ENCODE measurements at places on chromosomes 1 and 21.

DNA sequence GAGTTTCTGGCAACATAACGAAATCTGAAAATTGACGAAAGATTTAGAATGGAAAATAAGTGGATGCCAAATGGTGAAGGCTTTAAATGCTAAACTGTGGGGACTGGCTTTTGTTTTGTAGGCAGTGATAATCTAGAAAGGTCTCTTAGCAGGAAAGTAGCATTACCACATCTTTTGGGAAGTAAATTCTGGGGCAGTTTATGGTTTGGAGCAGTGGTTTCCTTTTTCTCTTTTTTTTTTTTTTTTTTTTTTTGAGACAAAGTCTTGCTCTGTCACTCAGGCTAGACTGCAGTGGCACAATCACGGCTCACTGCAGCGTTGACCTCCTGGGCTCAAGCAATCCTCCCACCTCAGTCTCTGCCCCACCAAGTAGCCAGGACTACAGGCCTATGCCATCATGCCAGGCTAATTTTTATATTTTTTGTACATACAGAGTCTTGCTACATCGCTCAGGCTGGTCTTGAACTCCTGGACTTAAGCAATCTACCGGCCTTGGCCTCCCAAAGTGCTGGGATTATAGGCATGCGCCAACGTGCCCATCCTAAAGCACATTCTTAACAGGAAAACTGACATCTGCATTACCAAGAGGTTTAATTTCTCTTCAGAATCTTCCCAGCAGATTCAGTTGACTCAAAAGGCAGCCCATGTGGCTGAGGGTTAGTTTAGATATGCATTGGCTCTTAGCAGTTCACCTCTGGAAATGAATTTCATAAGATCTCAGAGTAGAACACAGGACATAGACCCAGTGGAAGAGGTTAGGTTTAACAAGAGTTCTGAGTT lies 32.9 kb downstream of the C21orf91 start:
- no peak for DNase-seq

- DNase-seq: no peak
Observed at GRCh38 chr1:116529199-116529631, 41.6 kb downstream of the CD58 start.

DNA sequence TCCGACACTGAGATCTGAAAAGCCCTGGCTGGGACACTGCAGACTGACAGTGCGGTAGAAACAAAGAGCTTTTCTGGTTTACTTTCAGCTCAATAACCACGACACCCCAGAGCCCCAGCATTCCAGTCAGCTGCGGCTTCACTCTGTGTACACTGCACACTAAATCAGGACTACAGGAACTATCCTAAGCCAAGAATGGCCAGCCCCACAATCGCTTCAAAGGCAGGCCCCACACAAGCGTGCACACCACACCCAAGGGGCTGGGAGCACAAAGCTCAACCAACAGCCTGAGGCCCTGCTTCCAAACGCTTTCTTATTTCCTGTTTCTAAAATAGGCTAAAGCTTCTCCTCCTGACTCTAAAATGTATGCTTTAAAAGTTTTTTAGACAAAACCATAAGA lies 28.4 kb downstream of the URB1 start:
- no peak for DNase-seq

DNA sequence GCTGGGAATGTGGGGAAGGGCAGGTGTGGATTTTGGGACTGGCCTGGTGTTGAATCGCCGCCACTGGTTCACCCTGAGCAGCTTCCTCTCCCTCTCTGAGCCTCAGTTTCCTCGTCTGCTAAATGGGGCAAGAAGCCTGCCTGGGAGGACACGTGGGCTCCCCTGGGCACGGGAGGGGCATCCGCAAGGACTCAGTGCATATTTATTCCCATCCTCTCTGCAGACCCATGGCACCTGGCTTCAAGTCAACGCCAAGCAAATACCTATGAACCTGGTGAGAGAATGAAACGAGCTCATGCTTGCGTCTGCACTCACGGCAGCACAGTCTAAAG lies 234.4 kb downstream of the PTPRU start:
- DNase-seq: no peak

GRCh38 chr1:223731133-223731770 lies 18.9 kb downstream of the CAPN2 start:
- DNase-seq: no peak

DNA sequence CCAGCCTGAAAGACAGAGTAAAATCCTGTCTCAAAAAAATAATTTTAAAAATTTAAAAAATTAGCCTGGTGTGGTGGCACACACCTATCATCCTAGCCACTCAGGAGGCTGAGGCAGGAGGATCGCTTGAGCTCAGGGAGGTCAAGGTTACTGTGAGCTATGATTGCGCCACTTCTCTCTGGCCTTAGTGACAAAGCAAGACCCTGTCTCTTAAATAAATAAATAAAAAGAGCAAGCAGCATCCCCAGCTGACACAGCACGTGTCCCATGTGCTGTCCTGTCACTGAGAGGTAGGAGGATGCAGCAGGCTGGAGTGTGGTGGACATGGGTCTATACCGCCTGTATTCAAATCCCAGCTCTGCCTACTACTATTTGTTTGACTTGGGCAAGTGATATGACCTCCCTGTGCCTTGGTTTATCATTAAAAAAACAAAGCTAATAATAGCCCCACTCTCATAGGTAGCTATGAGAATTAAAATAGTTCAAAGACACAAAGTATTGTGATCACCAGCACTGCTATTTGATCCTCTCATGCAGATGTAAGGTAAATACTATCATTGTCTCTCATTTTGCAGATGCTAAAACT lies 22.2 kb upstream of the ECE1 start:
- no peak for DNase-seq

GRCh38 chr1:164611754-164612642 lies 53.0 kb downstream of the PBX1 start:
- no peak for DNase-seq

GRCh38 chr1:204287466-204287891 lies 72.2 kb downstream of the PLEKHA6 start:
- DNase-seq: no peak

DNA sequence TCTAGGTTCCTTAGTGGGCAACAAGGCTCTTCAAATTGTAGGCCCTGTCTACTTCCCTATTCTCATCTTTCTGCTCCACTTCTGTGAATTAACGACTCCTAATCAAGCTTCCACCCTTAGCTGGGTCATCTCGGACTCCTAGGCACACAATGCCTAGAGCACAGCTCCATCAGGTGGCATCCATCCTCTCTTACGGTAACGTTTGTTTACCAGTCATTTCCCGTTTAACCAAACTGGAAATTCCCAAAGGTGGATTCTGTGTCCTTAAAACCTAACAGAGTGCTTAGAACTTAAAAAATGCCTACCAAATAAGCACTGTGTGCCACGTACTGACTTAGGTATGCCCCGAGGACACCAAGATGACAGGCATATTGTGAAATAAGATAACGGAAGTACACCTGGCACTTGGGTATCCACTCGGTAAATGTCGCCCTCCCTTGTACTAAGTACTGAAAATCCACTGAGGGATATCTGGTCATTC lies 1.5 kb downstream of the PARP1 start:
- no peak for DNase-seq

DNA sequence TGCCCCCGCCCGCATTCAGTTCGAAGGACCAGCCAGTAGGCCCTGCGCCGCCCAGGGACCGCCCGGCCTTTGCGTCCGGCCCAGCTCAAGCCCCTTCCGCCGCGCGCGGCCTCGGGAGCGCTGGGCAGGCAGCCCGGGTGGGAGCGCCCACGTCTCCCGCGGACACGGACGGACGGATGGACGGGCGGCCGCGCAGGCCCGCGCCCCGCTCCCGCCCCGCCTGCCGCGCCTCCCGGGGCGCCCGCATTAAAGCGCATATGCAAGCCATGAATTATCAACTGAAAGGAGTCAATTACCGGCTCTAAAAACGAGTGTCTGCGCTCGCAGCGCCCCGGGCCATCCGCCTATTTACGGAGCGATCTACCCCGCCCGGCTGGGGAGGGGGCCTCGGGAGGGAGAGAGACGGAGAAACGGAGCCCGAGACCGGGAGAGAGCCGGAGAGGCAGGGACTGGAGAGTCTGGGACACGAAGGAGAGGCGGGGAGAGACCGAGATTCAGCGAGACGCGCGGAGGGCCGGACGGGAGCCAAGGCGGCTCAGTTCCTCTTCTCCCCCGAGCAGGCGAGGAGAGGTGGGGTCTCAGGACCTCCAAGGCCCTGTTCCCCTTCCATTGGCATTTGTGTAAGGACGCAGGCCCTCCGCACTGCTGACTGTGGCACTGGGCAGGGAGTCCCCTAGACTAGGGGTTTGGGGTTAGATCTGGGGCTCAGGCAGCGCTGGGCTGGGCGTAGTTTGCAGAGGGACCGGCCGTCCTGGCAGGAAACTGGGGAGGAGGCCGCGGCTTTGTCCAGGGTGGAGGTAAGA lies 41.3 kb upstream of the DMBX1 start:
- no peak for DNase-seq

DNA sequence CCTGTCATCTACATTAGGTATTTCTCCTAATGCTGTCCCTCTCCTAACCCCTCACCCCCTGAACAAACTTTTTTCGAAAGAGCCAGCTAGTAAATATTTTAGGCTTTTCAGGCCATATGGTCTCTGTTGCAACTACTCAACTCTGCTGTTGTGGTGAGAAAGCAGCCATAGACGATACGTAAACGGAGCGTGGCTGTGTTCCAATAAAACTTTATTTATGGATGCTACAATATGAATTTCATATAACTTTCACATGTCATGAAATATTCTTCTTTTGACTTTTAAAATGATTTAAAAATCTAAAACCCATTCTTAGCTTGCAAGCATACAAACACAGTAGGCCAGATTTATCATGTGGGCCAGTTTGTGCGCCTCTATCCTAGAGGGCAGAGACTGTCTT lies 11.2 kb upstream of the RPS6KA1 start:
- DNase-seq: no peak

DNA sequence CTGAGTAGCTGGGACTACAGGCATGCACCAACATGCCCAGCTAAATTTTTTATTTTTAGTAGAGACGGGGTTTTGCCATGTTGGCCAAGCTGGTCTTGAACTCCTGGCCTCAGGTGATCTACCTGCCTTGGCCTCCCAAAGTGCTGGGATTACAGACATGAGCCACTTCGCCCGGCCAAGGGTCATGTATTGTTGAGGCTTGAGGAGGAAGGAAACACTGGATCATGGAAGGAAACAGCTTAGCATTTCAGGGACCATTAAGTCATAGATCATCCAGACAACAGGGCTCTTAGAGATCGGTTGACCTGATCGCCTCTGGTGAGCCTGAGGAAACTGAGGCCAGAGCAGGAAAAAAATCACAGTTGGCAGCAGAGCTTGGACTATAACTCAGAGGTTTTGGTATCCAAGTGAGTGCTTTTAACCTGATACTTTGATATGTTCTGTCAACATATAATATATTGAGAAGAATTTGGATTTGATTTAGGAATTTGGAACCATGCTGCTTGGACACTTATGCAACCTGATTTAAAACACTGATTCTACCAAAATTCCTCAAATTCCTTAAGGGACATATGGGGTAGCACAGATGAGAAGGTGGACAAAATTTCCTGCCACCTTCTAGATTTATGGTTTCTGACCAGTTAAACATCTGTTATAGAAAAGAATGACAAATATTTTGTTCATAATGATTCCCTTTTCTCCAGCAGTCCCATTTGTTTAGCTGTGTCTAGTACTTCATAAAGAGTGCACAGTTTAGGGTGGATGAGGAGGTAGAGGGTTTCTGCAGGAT lies 13.1 kb upstream of the BMP8A start:
- DNase-seq: no peak

GRCh38 chr1:180581635-180582039 lies 22.9 kb downstream of the OVAAL start:
- DNase-seq: no peak

- no peak for DNase-seq
Observed at GRCh38 chr21:30408782-30409494, 13.1 kb downstream of the KRTAP13-1 start.

DNA sequence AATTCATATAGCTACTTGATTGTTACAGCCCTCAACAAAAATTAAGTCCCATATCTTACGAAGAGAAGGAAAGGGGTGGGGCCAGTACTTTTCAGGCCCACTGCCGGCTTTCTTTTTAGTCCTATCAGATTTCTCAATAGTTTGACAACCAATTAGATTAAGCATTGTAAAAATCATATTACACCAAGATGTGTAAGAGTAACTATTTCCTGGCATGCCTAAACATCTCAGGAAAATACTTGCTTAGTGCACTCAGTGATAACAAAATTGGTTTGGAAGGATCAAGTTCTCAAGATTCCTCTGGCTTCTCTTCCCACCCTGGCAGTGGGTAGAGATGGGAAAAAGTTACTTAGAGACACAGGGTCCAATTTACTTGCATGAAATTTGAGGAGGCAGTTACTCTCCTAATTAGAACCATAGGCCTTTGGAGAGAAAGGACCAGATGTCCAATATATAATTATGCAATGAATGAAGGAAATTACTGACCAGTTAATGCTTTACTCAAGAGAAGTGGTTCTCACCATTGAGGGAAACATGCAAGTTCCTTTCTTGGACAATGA lies 30.1 kb downstream of the STPG1 start:
- DNase-seq: no peak

DNA sequence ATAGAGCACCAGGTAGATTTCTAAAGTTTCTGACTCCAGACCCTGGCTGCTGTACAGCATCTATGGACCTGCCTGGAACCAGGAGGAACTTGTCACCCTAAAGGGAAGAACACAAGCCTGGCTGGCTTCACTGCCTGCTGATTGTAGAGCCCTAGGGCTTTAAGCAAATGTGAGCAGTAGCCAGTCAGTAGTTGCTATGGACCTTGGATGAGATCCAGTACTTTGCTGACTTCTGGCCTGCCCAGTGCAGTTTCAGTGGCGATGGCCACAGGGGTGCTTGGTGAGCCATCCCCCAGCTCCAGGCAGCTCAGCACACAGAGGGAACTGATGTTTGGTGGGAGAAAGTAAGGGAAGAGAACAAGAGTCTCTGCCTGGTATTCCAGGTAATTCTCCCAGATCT lies 68.4 kb downstream of the ATP6V1G3 start:
- DNase-seq: no peak

- DNase-seq: no peak
Observed at GRCh38 chr1:5465281-5465711, 526.9 kb downstream of the NPHP4 start.

GRCh38 chr1:110565565-110565964 lies 40.6 kb downstream of the KCNA2 start:
- DNase-seq: no peak

DNA sequence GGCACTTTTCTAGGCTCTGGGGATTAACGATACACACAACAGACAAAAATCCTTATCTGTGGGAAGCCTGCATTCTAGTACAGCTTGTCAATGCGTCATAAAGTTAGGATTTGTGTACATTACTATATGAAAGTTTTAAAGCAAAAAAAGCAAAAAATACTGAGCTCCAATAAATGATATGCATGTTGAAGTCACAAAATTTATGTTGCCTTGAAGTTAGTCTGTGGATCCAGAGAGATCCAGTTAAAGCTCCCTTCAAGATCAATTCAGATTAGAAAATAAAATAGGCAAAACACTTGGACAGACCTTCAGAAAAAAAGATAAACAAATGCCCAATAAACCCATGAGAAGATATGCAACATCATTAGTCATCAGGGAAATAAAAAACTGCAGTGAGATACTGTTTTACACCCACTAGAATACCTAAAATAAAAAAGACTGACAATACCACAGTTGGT lies 33.1 kb upstream of the KCNQ4 start:
- no peak for DNase-seq

- DNase-seq: no peak
Observed at GRCh38 chr1:232147215-232147614, 482.7 kb downstream of the SIPA1L2 start.

- DNase-seq: no peak
Observed at GRCh38 chr1:200526709-200527612, 93.6 kb downstream of the KIF14 start.

- DNase-seq: no peak
Observed at GRCh38 chr1:159941141-159941540, 4.3 kb downstream of the IGSF9 start.

All from stimulated activated CD8-positive, alpha-beta memory T cell treated with anti-CD3 and anti-CD28 coated beads, Interleukin-7, amount 100 ng/mL, for 4 hours (primary cell).